ENCODE measurements at places on chromosomes 11 and 22.

- DNase-seq = no peak
Observed at GRCh38 chr11:70810681-70811080, 412.4 kb downstream of the CTTN start.

DNA sequence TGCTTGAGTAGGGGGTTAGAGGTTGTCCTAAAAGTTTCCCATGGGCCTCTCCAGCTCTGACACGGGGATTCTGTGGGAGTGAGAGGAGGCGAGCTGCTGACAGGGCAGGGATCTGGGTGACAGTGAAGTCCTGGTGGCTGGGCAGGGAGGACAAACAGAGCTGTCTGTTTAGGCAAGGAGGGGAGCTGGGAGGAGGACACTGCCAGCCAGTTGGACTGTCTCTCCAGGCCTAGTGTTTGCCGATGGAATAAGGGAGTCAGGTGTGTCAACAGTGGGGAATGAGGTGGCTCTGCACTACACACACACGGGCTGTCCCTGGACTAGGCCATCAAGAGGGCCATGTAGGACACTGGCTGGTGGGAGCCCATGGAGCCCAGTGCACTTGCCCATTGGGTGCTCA, 20.6 kb upstream of the SYT7 start:
- no peak for DNase-seq

DNA sequence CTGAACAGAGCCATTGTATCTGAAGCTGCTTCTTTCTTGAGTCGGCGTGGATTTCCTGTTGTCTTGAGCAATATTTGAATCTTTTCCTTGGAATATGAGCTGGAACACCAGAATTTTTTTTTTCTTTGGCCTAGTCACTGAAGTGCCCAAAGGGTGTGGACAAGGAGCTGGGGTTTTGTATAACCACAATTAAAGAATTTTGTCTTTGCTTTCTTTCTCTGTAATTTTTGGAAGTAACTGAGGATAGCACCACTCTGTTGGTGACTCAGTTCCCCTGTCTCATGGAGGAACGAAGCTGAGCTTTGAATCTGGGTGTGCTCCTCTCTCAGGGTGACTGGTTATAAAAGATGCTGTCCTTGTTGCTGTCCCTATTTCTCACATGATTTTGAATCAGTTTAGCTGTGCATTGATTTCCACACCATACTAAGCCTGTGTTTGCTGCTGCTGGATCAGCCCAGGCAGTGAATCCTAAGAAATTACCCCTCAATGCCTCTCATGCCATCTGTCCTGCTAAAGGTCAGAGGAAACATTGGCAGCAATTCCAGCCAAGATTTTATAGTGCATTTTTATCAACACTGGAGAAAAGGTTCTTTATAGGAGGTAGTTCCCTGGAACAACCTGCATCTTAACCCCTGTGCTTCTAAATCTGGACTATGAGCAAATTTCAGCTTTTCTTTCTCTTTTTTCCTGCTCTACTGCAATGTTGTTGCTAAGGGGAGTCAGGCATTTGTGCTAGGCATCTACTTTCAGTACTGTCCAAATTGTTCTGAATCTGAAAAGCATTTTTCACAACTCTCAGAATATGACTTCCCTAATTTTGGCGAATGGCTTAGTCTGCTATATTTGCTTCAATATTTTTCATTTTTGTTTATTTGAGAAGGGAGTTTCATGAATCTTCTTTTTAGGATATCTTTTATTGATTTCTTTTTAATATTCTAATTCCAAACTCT, 540.8 kb downstream of the SOX6 start:
- no peak for DNase-seq

GRCh38 chr22:22789233-22789921, 98.2 kb upstream of the IGLL5 start:
- no peak for DNase-seq

DNA sequence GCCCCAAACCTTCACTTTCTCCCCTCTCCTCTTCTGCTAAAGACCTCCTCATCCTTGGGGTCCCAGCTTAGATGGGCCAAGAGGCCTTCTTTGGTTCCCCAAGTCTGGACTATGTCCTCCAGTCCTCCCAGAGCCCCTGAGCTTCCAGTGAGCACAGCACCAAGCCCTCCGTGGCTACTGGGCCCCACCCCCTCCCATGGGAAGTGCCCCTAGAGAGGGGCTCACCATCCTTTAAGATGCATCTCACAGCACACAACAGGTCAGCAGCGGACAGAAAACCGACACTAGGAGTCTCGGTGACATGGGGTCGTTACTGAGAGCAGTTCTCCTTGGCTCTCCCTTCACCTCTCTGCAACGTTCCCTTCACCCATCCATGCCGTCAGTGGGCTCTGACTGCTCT, 2.7 kb downstream of the LRRC32 start:
- no peak for DNase-seq

- no peak for DNase-seq
Observed at GRCh38 chr11:126989942-126990715, 10.4 kb downstream of the KIRREL3 start.

DNA sequence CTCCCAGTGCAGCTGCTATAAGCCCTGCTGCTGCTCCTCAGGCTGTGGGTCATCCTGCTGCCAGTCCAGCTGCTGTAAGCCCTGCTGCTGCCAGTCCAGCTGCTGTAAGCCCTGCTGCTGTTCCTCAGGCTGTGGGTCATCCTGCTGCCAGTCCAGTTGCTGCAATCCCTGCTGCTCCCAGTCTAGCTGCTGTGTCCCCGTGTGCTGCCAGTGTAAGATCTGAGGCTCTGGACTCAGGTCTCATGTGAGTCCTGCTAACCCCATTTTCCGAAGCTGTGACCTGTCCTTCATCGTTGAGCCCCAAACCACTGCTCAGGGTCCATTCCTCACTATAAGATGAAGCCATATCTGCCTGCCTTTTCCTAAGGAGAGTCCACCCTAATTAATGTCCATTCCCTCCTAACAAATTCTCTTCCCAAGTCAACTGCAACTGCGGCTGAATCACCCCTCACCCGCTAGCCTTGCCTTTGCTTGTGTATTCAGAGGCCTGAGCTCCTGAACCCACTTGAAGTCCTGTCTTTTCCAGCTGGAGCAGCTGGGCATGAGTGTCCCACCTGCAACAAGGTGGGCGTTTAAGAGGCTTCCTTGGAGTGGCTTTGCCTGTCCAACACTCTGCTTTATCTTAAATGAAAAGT, 626 bp downstream of the KRTAP5-7 start:
- DNase-seq = no peak

GRCh38 chr11:76296731-76297542, 84.0 kb downstream of the THAP12 start:
- DNase-seq = no peak

GRCh38 chr11:62732830-62733229, 4.5 kb downstream of the TTC9C start:
- DNase-seq = no peak

- DNase-seq = no peak
Observed at GRCh38 chr11:131838016-131838415, 467.6 kb downstream of the NTM start.

DNA sequence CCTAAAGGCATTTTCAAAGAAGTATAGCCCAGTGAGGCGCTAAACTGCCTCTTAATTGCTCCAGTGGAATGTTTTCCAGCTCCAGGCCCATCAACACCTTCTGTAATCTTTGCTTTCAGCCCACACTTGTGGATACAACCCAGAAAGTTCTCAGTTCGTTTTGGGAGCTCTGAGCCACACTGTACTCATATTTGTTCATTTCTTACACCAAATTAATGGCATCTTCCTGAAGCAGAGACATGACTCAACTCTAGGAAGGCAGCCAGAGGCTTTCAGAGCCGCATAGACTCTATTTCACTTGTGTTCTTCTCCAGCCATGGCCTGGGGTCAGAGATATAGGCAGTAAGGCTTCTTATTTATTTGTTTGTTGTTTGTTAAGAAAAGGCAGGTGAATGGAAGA, 175.5 kb upstream of the NCAM1 start:
- DNase-seq = no peak

DNA sequence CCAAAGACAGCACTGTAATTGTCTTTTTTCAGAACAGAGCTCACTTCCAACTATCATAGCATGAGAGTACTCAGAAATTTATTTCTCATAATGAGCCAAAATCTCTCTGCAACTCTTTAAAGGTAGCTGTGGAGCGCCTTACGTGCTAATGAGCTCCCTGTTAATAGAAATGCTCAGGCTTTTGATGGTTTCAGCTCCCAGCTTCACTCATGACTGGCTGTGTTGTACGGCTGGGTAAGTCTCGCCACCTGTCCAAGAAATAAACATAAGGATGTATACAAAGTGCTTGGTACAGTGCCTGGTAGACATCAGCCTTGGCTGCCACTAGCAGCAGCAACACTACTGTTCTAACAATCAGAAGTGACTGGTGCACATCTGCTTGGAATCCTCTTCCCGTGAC, 109.4 kb downstream of the LDLRAD3 start:
- DNase-seq = no peak

DNA sequence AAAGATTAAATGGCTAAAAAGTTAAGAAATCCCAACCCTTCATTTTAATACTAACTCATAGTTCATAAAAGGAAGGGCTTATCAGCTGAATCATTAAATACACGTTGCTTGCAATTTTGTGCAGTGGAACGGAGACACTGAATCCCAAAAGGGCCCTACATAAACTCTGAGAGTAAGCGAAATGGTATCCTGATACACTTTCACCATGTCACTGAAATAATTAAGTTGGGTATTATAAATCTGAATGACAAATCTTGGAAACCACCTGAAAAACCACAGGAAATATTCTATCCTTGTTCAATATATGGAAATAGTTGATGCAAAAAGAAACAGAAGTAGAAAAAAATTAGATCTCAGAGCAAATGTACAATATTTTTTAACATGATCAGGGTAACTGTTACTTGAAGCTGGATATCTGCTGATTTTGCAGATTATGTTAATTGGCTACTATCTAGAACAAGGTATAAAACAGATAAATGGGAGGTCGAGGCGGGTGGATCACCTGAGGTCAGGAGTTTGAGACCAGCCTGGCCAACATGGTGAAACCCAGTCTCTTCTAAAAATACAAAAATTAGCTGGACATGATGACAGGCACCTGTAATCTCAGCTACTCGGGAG, 55.1 kb downstream of the MAML2 start:
- DNase-seq = no peak

DNA sequence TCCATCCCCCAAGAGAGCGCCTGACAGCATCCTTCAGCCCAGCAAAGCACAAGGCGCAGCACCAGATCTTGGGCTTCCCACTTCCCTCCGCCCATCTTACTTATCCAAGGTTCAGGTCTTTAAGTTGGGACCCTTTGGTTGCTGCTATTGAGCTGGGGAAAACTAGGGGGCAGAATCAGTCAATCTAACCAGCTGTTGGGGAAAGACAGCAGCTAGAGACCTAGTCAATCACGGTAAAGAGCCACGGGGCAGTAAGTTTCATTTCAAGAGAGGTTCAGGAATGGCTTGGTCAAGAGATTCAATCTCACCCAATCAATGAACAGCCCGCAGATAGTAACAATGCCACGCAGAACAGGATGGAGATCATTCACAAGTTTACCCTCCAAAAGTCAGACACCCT, 1.7 kb downstream of the ABTB2 start:
- no peak for DNase-seq

GRCh38 chr11:86052693-86053641, 15.9 kb downstream of the PICALM start:
- DNase-seq = no peak

GRCh38 chr11:64762674-64763525, 3.1 kb upstream of the PYGM start:
- no peak for DNase-seq

- DNase-seq = no peak
Observed at GRCh38 chr22:31233001-31233400, 20.9 kb downstream of the LIMK2 start.

DNA sequence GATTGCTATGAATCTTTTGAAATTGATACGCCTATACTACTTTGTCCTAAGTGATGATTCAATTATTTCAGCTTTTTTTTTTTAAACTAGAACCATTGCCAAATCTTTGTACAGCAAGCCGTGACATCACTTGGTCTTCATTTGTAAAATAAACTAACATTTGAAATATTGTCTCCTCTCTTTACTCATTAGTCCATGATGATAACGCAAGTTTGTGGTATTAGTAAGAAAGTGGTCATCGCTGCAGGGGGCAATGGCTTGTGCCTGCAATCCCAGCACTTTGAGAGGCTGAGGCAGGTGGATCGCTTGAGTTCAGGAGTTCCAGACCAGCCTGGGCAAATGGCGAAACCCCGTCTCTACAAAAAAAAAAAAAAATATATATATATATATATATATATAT, 12.9 kb upstream of the ARHGAP42 start:
- no peak for DNase-seq

GRCh38 chr11:10918275-10918674, 60.4 kb upstream of the ZBED5 start:
- DNase-seq = no peak

DNA sequence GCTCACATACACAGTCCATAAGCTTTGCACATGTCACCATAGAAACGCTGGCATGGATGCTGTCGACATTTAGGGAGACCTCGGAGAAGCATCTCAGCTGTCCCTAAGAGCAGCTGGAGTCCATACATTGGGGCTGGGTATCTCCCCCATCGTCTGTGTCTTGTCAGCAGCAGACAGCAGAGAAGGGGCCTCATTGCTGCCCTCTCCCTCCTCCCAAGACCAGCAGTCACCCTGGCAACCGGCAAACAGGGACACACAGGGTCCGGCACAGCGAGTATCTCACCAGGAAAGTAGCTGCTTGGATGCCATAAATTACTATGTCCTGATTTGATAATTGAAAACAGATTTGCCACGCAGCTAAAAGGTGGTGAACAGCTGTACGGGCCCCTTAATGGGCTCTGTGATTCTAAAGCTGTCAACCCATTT, 84.4 kb downstream of the CD44 start:
- no peak for DNase-seq

DNA sequence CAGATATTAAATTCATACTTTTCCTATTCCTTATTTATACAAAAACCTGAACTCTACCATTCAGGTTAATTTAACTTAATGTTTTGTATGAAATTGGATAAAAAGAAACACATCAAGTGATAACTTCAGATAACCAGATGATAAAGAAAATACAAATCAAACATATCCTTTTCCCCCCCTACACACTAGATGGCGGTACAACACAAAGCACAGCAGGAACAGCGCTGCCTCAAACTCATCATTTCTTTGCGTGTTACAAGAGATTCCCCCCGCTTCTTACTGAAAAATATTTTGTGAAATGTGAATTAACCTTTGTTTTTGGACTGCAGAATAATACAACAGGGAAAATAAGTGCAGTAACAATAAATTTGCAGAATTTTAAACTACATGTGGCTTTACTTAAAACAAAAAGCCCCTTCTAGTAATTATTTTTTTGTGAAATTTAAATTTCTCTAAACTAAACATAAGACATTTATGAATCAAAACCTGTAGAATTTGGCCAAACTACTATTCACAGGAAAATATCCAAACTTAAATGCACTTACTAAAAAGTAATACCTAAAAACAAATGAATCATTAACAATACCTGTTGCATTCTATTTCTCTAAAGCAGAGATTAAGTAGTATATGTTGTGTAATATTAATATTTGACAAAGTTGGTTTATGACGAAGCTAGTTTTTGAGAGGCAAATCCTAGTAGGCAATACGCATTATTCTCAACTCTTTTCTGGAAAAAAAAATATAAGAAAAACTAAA, 74.4 kb downstream of the ARHGAP32 start:
- DNase-seq = no peak

DNA sequence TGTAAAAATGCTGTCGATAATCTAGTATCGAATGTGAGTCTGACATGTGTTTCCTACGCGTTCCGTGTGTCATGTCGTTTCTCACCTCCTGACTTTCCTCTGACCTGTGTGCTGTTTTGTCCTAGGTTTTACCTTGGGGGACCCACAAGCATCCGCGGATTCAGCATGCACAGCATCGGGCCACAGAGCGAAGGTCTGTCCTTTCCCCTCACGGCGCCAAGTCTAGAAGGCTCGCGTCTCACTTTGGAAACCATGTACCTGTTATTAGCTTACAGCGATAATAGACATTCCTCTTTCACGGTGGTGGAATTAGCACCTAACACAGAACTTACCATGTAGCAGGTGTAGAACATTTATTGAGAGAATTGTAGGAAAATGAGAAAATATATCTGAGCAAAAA, 28.6 kb downstream of the SAMM50 start:
- DNase-seq = no peak

Measured in HS-27A (cell line).